Fibroblast of mammary gland (primary cell): ENCODE measurements at places on chromosomes 7 and 10.

- DNase-seq, result no peak
Observed at GRCh38 chr10:29966269-29966668, 93.1 kb downstream of the JCAD start.

- DNase-seq, result no peak
Observed at GRCh38 chr10:16011548-16011947, 151.2 kb upstream of the MINDY3 start.

- no peak for DNase-seq
Observed at GRCh38 chr10:101612872-101613271, 24.8 kb downstream of the DPCD start.

- DNase-seq, result no peak
Observed at GRCh38 chr10:11881477-11882417, 58.6 kb downstream of the PROSER2 start.

DNA sequence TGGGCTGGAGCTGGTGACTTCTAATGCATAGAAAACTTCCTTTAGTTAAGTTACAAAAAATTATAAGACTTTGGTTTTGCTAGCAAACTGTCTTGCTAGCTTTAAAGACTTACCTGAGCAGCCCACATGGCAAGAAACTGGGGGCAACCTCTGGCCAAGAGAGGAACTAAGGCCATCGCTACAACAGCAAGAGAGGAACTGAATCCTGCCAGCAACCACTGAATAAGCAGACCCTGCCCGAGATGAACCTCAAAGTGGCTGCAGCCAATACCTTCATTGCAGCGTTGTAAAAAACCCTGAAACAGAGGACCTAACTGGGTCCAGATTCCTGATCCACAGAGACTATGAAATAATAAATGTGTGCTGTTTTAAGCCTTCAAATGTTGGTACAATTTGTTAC, 54.6 kb upstream of the STARD3NL start:
- no peak for DNase-seq

DNA sequence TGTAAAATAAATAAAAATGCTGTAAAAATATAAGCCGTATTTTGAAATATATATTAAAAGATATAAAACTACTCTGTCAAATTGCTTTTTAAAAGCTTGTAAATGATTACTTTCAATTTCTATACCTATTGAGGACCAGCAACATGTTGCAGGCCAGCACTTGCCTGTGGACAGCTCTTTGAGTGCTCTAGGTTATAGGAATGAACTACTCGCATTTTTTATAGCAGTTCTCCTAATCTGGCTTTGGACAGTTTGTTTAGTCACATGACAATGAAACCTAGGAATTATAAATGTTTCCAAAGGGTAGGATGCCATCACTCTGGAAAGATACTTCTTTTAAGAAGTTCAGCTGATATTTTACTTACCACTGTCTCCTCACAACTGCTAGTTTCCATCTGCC, 117.7 kb upstream of the PTPRZ1 start:
- DNase-seq, result no peak
